ENCODE measurements at places on chromosomes 13 and 19.

- peak; percentile 43 for DNase-seq
These were observed 19.6 kb upstream of the B3GNT3 start for GRCh38 chr19:17775245-17775927.

DNA sequence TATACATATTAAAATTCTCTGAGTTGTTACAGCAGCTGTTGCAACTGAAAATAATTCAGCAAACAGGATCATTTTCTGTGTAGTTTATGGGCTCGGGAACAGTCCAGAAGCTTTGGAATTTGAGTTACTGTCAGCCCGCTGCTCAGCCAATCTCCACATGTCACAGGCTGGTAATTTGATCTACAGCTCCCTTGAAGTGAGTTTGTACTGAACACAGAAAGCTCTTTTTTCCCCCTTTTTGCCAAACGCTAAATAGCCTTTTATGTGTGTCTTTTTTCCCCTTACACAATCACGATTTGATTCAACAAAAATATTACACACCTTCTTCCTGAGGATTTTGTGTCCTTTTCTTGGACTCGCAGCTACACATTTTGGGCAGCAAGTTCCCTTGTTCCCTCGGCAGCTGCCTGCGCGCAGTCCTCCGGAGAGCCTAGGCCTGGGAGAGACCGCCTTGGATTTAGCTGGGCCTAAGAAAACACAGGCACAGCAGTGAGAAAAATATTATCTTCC is 371.4 kb downstream of the KCNRG start:
- DNase-seq, result no peak

GRCh38 chr19:12611361-12611699 is 610 bp downstream of the ZNF791 start:
- peak; percentile 86 for DNase-seq

GRCh38 chr19:56866538-56866937 is 26.0 kb upstream of the PEG3 start:
- no peak for DNase-seq

DNA sequence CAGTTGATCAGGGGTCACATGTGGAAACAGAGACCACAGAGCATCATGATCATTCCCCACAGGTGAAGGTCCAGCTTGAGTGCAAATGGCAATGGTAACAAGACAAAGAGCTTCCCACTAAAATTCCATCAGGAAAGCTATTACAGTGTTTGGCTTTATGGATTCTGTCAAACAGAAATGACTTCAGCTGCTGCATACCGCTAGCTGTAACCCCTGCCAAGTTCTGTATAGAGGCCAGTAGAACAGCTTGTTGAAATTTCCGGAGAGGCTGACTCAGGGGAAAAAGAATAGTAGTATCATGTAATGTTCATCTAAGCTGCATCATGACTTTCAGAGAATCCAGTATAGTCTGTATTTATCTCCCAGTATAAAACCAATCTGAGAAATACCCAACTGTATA is 1704.7 kb downstream of the SLITRK5 start:
- DNase-seq, result peak; percentile 57

- DNase-seq, result no peak
These were observed 133.2 kb downstream of the GPC5 start for GRCh38 chr13:91531646-91532045.
